Activated T-cell treated with anti-CD3 and anti-CD28 coated beads, Interleukin-2, amount 50 U/mL, for 48 hours (primary cell): ENCODE measurements at places on chromosomes 13 and 19.

- DNase-seq: no peak
Measured at GRCh38 chr13:37302686-37303085, 197.2 kb upstream of the CSNK1A1L start.

DNA sequence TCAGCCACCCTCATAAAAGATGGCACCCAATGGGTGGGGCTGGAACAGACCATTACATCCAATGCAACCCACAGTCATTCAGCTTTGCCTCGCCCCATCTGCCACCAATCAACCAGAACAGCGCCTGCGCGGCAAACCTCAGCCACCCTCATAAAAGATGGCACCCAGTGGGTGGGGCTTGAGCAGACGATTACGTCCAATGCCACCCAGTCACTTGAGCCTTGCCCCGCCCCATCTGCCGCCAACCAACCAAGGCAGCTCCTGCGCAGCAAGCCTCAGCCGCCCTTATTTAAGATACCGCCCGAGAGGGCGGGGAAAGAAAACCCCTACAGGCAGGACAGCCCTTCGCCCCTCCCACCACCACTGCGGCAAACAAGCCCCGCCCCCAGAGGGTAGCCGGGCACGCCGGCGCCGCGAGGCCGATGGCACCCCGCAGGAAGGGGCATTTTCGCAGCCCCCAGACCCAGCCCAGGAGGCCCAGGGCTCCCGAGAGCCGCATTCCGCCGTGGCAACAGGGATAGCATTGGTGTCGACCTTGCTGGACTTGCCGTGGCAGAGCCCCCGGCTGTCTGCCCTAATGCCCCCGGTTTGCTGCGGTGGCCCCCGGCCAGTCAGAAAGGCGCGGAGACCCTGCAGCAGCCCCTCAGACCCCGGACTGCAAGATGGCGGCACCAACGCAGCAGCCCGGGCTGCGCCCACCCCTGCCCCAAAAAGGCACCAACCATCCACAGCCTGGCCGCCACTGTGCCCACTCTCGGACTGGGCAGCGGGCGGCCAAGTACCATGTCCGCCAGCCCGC lies 675 bp downstream of the PEG3 start:
- DNase-seq: no peak

- DNase-seq: no peak
Measured at GRCh38 chr13:90751026-90751425, 596.5 kb upstream of the MIR17HG start.

DNA sequence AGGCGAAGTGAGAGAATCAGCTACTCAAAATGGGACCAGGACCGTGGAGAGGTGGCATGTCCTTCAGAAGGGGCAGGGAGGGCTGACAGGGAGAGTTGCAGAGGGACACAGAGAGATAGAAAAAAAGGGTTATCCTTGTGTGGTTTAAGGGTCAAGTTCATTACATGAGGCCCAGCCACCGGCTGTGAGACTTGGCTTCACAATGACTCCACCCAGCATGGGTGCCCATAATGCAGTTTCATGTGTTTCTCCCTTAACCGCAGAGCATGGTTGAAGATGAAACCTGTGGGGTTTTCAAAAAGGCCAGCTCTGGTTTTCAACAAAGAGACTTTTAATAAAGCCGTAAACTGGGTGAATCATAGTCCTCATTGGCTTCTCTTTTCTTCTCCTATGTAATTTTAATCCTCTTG lies 164.6 kb downstream of the KLF5 start:
- DNase-seq: peak; percentile 55

- no peak for DNase-seq
Measured at GRCh38 chr13:96734499-96734898, 259.8 kb downstream of the OXGR1 start.

DNA sequence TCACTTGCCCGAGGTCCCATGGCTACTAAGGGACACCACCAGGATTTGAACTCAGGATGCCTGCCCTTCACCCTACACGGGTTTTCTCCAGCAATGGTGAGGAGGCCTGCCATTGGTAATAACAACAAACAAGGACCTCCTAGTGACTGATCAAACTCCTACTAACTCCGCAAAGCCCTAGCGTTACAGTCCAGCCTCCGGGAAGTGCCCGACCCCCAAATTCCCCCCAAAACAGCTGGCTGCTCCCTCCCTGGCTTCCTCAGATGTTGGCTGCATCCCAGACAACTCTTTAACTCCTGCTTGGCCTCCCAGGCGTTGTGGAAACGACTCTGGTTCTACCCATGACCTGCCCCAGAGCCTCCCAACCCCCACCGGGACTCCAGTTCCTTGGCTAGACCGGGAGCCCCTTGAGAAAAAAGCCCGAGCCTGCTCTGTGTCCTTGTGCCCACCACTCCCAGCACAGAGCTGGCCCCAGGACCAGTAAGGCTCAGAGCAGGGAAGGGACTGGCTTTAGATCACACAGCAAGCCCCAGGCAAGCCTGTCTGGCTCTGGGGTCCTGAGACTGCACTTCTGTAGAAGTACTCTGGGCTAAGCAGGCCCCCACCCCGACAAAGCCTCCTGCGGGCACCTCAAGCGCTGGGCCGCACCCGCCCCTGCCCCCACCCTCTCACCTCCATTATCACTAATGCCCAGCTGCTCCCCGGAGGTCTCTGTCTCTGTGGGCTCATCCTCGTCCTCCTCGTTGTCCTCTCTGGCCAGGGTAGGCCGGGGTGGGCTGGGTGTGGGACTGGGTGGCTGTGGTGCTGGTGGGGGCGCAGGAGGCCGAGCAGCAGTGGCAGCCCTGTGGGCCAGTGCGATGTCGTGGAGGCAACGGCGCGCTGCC lies 4.7 kb downstream of the AKT1S1 start:
- DNase-seq: no peak

GRCh38 chr13:94559222-94559795 lies 36.6 kb downstream of the TGDS start:
- no peak for DNase-seq

- DNase-seq: no peak
Measured at GRCh38 chr13:30038884-30039283, 188.5 kb upstream of the UBL3 start.

DNA sequence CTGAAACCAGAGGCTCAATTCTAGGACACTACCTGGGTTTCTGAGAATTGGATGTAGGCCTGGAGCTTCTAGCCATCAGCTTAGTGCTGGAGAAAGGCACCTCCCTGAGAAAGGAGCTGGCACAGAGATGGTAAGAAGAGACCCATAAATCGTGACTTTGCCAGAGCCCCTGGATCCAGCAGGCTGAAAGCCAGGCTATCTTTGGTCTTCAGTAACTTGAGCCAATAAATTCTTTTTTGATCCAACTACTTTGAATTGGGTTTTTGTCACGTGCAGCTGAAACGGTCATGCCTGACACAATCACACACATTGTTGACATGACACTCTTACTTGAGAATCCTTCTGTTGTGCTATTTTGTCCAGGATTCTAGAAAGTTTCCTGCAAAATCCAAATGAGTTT lies 103.4 kb downstream of the LHFPL6 start:
- no peak for DNase-seq

- peak; percentile 73 for DNase-seq
Measured at GRCh38 chr19:2627319-2627829, 75.1 kb downstream of the GNG7 start.

DNA sequence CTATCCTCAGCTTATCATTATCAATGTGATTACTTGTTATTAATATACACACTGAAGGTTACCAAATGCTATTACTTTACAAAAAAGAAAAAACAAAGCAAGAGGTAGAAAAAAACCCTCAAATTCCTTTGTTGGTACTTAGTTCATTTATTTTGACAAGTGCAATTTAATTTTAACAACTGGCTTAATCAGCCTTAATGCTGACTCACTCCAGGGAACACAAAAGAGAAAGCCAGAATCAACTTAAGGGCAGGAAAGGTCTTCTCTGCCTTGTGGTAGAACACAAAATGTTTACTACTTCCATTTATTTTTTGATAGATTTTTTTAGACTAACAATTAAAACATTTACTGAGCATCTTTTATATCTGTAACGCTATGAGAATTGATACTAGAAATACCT lies 417.1 kb downstream of the PCDH17 start:
- DNase-seq: no peak

- no peak for DNase-seq
Measured at GRCh38 chr19:14028901-14029300, 953 bp downstream of the RLN3 start.

GRCh38 chr13:42626176-42626860 lies 52.4 kb downstream of the TNFSF11 start:
- no peak for DNase-seq

- DNase-seq: no peak
Measured at GRCh38 chr19:7520131-7521051, 2.0 kb upstream of the MCOLN1 start.

DNA sequence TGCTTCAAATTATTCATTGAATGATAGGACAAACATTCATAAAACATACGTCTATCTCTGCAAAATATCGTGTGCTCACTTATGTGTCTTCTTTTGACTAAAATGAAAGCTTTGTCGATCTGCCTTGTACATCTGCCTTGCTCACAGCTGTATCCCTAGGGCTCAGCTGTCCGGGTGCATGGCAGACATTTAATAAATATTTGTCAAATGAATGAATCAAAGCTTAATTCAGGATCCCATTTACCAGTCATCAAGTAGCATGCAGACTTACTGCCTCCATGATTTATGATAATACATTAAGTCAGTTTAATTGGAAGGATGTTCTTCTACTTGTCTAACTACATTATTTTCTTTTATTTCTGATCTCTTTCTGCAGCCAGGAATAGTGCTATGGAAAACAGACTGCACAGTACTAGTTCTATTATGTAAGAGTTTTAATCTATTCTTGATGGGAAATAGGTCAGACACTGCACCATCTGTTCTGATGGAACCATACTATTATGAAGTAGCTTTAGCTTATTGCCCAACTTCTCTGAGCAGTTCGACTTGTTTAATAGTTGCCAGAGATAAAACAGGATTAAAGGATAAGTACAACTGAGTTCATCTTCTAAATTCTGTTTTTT lies 13.2 kb downstream of the SLC46A3 start:
- DNase-seq: no peak

DNA sequence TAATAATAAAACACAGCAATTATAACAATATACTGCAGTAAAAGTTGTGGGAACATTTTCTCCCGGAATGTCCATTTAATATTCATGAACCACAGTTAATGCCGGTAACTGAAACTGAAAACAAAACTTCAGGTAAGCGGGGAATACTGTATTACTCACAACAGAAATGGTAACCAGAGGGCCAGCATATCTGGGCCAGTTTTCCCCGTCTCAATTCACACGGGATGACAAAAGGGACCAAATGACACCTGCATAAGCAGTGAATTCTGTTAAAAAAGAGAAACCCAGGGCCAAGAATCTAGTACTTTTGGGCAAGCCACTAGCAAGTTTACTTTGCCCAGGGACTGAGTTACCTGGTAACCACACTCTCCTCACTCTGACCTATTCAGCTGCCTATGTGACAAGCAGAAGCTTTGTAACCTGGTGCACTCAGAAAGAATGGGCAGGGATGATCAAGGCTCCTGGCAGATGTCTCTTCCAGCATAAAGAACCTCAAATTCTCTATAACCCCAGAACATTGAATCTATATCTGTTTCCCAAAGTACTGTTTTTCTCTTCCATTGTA lies 1171.2 kb downstream of the DIAPH3 start:
- no peak for DNase-seq

GRCh38 chr13:48978942-48979601 lies 3.4 kb downstream of the FNDC3A start:
- DNase-seq: no peak

- no peak for DNase-seq
Measured at GRCh38 chr13:99902657-99903056, 68.9 kb downstream of the ZIC5 start.

DNA sequence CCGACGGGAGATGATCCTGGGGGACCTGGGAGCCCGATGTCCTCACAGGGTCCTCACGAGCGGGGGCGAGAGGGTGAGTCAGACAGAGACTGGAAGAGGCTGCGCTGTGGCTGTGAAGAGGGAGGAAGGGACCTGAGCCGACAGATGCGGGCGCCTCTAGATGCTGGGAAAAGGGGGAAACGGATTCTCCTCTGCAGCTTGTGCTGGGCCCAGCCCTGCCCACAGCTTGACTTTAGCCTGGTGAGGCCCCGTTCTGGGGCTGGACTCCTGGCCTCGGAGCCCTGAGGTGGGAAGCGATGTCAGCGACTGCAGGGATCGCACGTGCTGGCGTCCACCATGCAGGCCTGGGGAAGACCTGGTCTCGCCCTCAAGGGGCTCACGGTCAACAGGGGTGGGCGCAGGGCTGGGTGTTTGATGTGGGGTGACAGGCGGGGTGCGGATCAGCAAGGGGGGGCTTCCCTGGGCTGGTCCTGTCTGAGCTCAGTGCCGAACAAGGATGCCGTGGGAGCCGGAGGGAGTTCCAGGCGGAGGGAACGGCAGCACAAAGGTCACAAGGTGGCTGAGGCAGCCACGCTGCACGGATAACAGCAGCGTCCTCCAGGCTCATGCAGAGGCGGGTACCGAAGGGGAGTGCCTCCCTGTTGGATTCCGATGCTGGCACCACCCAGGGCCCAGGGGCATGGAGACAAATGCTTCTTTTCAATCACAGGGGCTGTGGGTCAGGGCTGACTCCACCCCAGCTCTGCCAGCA lies 31.8 kb downstream of the PIP5K1C start:
- DNase-seq: no peak

GRCh38 chr13:42645717-42646116 lies 71.8 kb downstream of the TNFSF11 start:
- no peak for DNase-seq

DNA sequence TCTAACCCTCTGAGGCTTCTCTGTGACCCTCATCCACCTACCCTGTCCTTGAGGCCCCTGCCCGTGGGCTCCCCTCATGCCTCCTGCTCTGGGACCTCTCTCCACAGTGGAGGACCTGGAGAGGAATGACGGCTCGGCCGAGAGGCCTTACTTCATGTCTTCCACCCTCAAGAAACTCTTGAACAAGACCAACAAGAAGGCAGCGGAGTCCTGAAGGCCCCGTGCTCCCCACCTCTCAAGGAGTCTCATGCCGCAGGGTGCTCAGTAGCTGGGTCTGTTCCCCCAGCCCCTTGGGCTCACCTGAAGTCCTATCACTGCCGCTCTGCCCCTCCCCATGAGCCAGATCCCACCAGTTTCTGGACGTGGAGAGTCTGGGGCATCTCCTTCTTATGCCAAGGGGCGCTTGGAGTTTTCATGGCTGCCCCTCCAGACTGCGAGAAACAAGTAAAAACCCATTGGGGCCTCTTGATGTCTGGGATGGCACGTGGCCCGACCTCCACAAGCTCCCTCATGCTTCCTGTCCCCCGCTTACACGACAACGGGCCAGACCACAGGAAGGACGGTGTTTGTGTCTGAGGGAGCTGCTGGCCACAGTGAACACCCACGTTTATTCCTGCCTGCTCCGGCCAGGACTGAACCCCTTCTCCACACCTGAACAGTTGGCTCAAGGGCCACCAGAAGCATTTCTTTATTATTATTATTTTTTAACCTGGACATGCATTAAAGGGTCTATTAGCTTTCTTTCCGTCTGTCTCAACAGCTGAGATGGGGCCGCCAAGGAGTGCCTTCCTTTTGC lies 10.8 kb upstream of the ILF3 start:
- DNase-seq: no peak
